ENCODE measurements at places on chromosomes 4 and X. TPM values are rescaled to one million over a fixed set of nuclear protein-coding genes. Genes with fewer than 3 reads are reported as not detected.

Gene CSAG3
- not detected for total RNA-seq

Gene JADE3
- 6.3 TPM for total RNA-seq

Gene SERPINA7
- not detected for total RNA-seq

Gene ENPEP
- total RNA-seq = 31.5 TPM

Gene NHS
- total RNA-seq = 3.5 TPM

Gene NWD2
- total RNA-seq = 0.41 TPM

Gene KLB
- total RNA-seq = not detected

Gene ARHGAP24
- 112 TPM for total RNA-seq

Gene S100P
- 1.7 TPM for total RNA-seq

Gene XAGE2
- total RNA-seq = not detected

Gene PASD1
- total RNA-seq = not detected

Gene OPN1MW2
- not detected for total RNA-seq

Gene CENPVL2
- not detected for total RNA-seq

Gene FHDC1
- total RNA-seq = 9.9 TPM

Gene MTM1
- 15.3 TPM for total RNA-seq

Gene ABRAXAS1
- total RNA-seq = 17.8 TPM

Gene FNIP2
- total RNA-seq = 53.5 TPM

Gene ARMCX2
- 61.4 TPM for total RNA-seq

Gene RHOXF2B
- not detected for total RNA-seq
